A549 treated with CpdA at 1 μM for 4 hours (cell line): ENCODE measurements at places on chromosomes 16 and 17. TPM values are rescaled to one million over a fixed set of nuclear protein-coding genes. Genes with fewer than 3 reads are reported as not detected.

TSPOAP1 gene
- not detected in 5 replicates for total RNA-seq

HS3ST6 gene
- total RNA-seq = 1.9 to 3.7 TPM (median 3.2 TPM) in 5 replicates

ACSM5 gene
- total RNA-seq = not detected in 5 replicates

CACNG4 gene
- 8.3 to 12.0 TPM (median 10.1 TPM) in 5 replicates for total RNA-seq

FBXO39 gene
- total RNA-seq = not detected in 5 replicates

MPP3 gene
- total RNA-seq = 17.2 to 18.7 TPM (median 18.2 TPM) in 5 replicates

OR3A3 gene
- not detected in 5 replicates for total RNA-seq

CCL4 gene
- total RNA-seq = not detected in 5 replicates

GTF3C1 gene
- total RNA-seq = 73.5 to 86.2 TPM (median 77.0 TPM) in 5 replicates

RTN4RL1 gene
- total RNA-seq = 1.8 to 3.4 TPM (median 2.9 TPM) in 5 replicates

CMTR2 gene
- 12.9 to 15.4 TPM (median 13.8 TPM) in 5 replicates for total RNA-seq

TAC4 gene
- not detected in 5 replicates for total RNA-seq

CTCF gene
- total RNA-seq = 35.7 to 41.4 TPM (median 37.8 TPM) in 5 replicates

SPATA22 gene
- total RNA-seq = not detected in 5 replicates

CHP2 gene
- total RNA-seq = 0.03 TPM in 1 of 5 replicates, not detected in the others

NUDT16L1 gene
- total RNA-seq = 17.3 to 25.2 TPM (median 24.0 TPM) in 5 replicates

CLEC19A gene
- 0.06 to 0.16 TPM (median 0.13 TPM) in 4 of 5 replicates, not detected in the other for total RNA-seq

ALOX15 gene
- 0.11 to 0.30 TPM (median 0.28 TPM) in 3 of 5 replicates, not detected in the others for total RNA-seq

STX1B gene
- 1.4 to 2.2 TPM (median 1.7 TPM) in 5 replicates for total RNA-seq

MAPT gene
- 1.5 to 1.9 TPM (median 1.6 TPM) in 5 replicates for total RNA-seq

CMTM2 gene
- 0.15 TPM in 1 of 5 replicates, not detected in the others for total RNA-seq

TEKT1 gene
- 0.07 to 0.08 TPM in 2 of 5 replicates, not detected in the others for total RNA-seq

CAPNS2 gene
- total RNA-seq = not detected in 5 replicates

ITGAD gene
- total RNA-seq = 0.02 to 0.15 TPM in 2 of 5 replicates, not detected in the others

MAP3K14 gene
- total RNA-seq = 54.1 to 87.5 TPM (median 67.8 TPM) in 5 replicates

RHBDF1 gene
- 19.8 to 32.1 TPM (median 28.4 TPM) in 5 replicates for total RNA-seq

NATD1 gene
- 2.4 to 3.7 TPM (median 2.8 TPM) in 5 replicates for total RNA-seq

TBC1D3C gene
- total RNA-seq = not detected in 5 replicates

MYL4 gene
- total RNA-seq = 0.15 TPM in 1 of 5 replicates, not detected in the others

CCL2 gene
- total RNA-seq = 57.3 to 87.4 TPM (median 65.1 TPM) in 5 replicates

SLC9A5 gene
- total RNA-seq = 1.2 to 1.7 TPM (median 1.6 TPM) in 5 replicates

CACNG1 gene
- total RNA-seq = 0.13 to 0.20 TPM (median 0.14 TPM) in 3 of 5 replicates, not detected in the others

CHRNB1 gene
- total RNA-seq = 4.7 to 7.6 TPM (median 7.2 TPM) in 5 replicates

ZNF213 gene
- 7.9 to 12.9 TPM (median 11.6 TPM) in 5 replicates for total RNA-seq

KRTAP4-12 gene
- not detected in 5 replicates for total RNA-seq

EVI2B gene
- total RNA-seq = 0.11 to 0.17 TPM (median 0.14 TPM) in 4 of 5 replicates, not detected in the other

SRCIN1 gene
- total RNA-seq = 0.84 to 3.1 TPM (median 2.3 TPM) in 5 replicates

GLIS2 gene
- total RNA-seq = 23.8 to 32.9 TPM (median 31.4 TPM) in 5 replicates

PRSS33 gene
- 0.03 TPM in 1 of 5 replicates, not detected in the others for total RNA-seq

LASP1 gene
- total RNA-seq = 243 to 263 TPM (median 257 TPM) in 5 replicates

MT1M gene
- not detected in 5 replicates for total RNA-seq

GAS7 gene
- total RNA-seq = 0.21 to 0.57 TPM (median 0.43 TPM) in 5 replicates

WSCD1 gene
- 2.1 to 3.8 TPM (median 3.4 TPM) in 5 replicates for total RNA-seq

AGRP gene
- not detected in 5 replicates for total RNA-seq

C17orf113 gene
- 0.40 to 0.81 TPM (median 0.62 TPM) in 5 replicates for total RNA-seq

PIRT gene
- not detected in 5 replicates for total RNA-seq
